ENCODE measurements at places on chromosomes 1 and 21.

DNA sequence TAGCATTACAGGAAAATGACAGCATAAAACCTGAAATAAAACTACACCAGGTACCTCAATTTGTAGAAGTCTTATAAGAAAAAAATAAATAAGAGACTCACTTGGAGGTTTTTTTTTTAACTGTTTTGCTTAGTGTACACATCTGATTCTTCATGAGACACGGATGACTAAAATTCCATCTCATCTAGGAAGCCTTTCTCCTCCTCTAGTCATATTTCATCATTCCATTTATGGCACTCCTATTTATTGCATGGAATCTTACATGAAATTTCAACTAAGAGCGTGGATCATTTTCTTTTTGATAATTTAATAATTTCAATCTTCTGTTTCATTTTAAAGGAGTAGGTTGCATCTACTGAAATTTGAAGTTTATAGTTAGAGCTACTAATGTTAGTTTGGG lies 1.6 kb upstream of the PTGS2 start:
- no peak for DNase-seq

- DNase-seq = no peak
Measured at GRCh38 chr1:7609311-7609994, 161.6 kb upstream of the VAMP3 start.

DNA sequence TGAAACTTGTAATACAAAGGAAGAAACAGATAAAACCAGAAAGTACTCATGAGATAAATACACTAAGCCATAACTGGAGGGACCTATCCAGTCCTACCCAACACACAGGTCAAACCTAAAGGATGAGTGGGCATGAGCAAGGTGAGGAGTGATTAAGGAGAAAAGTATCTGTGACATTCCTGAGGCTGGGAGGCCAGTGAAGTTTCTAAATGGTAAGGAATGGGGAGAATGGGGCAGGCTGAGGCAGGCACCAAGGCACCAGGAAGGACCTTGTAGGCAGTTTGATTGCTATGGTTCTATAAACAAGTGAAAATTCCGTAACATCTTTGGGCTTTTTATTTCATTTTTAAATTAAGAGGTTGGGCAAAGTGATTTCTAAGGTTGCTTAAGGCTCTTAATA lies 10.4 kb downstream of the DDX59 start:
- peak; percentile 31 for DNase-seq

GRCh38 chr1:20711285-20712214 lies 6.3 kb downstream of the KIF17 start:
- no peak for DNase-seq

- no peak for DNase-seq
Measured at GRCh38 chr1:202831906-202832305, 21.2 kb downstream of the PCAT6 start.

DNA sequence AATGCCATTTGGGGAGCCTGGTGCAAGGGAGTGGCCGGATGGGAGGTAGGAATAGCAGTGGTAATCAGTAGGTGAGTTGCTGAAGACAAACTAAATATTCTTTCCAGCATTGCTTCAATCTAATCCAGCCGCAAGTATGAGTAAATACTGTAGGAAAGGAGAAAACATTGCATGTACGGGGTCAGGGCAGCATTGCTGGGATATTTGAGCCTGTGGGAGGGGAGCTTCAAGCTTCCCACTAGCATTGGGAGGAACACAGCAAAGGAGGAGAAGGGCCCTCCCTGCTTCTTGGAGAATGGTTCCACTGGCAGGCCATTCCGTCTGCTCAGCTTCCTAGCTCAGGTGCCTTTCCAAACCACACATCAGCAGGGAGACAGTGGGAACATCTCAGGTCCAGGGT lies 15.2 kb downstream of the CAPN2 start:
- DNase-seq = no peak

GRCh38 chr1:50183378-50184133 lies 74.8 kb downstream of the ELAVL4 start:
- DNase-seq = no peak

DNA sequence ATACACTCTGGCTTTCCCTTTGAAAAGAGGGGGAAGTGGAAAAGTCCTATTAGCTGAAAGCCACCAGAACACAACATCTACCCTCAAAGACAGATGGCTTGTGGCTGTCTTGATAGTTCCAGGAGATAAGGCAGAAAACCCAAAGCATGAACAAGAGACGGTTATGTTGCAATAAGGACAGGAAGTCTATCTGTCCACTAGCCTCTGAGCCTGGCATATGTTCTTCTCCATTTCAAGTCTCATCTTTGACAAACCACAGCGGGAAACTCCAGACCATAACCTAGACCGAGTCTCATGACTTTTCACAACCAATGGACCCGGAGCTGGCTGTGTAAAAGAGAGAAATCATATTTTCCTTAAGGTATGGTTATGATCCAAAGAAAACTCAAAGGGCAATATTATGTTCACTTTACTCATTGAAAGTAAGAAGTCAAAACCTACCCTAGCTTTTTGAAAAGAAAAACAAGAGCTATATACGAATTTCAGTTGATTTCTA lies 33.8 kb downstream of the DUSP10 start:
- no peak for DNase-seq

DNA sequence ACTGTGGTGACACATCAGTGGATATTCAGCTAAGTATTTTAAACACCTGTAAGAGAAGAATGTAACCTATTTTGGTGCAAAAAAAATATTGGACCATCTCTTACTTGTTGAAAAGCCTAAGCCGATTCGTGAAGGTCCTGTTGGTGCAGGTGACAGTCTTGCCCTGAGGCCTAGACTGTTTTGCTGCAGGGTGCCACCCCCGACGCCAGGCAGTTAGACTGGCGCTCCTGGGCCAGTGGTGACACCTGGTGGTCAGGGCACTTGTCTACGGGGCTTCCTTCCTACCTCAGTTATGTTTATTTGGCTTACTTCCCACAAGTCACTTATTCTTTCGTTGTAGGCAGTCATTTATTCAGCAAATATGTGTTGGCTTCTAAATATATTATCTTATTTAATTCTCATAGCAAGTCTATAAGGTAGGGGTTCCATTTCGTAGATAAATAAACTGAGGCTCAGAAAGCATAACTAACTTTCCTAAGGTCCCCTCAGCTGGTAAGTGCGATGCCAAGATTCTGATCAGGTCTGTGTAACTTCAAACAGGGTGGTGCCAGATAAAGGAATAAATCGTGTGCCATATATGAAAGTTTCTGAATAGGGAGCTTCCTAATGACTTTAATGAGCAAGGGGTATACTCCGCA lies 1.9 kb downstream of the EEIG2 start:
- peak; percentile 51 for DNase-seq

- peak; percentile 6 for DNase-seq
Measured at GRCh38 chr1:34362949-34363348, 186.2 kb downstream of the C1orf94 start.

GRCh38 chr1:75035536-75035935 lies 98.7 kb upstream of the LHX8 start:
- DNase-seq = no peak

DNA sequence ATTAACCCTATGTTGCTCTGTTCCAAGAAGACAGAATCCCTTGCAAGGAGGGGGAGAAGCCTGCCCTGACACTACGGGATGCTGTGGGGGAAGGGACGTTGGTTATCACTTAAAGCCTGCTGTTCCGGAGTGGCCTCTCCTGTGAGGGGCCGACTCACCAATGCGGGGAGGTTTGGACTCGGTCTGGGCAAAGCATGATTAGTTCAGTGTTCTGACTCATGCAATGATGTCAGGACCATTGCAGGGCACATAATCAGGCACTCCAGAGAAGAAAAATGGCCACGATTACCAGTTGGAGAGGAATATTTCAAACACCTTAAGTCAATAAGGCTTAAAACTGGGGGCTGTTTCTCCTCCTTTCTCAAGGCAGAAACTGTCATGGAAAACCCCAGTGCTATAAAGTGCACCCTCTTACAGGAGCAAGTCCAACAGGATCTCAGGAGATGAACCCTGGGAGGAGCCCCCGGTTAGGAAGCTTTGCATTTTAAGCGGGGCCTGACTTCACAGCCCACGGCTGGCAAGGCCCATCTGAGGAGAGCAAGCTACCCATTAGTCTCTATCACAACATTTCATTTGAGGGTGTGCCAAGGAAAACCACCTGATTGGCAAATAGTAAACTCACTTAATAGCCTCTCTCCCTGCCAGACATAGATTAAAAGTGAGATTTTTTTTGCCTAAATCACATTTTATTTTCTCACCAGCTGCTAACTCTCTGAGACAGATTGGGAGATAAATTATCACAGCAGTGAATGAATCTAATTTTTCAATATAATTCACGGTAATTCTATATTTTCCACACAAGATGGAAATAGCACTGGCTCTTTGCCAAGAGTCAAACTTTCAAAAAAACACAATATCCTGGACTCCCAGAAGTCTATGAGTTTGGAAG lies 202.5 kb downstream of the C1orf94 start:
- peak; percentile 32 for DNase-seq

GRCh38 chr1:89363196-89363595 lies 663 bp upstream of the GBP6 start:
- no peak for DNase-seq

- no peak for DNase-seq
Measured at GRCh38 chr21:44082648-44083440, 24.4 kb upstream of the PWP2 start.

- DNase-seq = no peak
Measured at GRCh38 chr1:52444463-52444862, 40.1 kb downstream of the PRPF38A start.

- no peak for DNase-seq
Measured at GRCh38 chr1:154418062-154418921, 13.1 kb downstream of the IL6R start.

- no peak for DNase-seq
Measured at GRCh38 chr1:29700491-29700890, 464.2 kb downstream of the PTPRU start.

- no peak for DNase-seq
Measured at GRCh38 chr1:236275586-236275985, 6.2 kb downstream of the ERO1B start.

Measured in H1 (cell line).